Stimulated activated CD4-positive, alpha-beta T cell treated with anti-CD3 and anti-CD28 coated beads, Interleukin-1b, Interleukin-23, amount 100 ng/mL, for 1 hour (primary cell): ENCODE measurements at places on chromosomes 13 and 19.
A peak's percentile ranks its signal among the peaks of the same experiment; 100 is the strongest.

GRCh38 chr19:48396016-48396823 is 2.8 kb downstream of the GRIN2D start:
- DNase-seq, result no peak

DNA sequence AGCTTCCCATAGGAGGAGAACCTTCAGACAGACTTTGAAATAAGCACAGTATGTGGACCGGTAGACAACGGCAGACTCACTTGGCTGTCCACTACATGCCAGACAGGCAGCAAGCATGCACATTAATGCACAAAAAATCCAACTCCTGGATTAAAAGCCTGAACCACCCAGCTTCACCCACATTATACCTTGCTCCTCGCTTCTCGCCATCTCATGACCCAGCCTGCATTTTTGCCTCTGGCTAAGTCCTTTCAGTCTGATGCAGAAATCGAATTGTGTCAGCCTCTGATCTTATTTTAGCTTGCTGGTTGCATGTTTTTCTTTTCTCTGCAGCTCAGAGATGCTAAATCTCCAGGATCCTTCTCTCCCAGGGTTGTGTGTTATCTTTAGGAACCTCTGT is 358.7 kb downstream of the RFC3 start:
- DNase-seq, result no peak

DNA sequence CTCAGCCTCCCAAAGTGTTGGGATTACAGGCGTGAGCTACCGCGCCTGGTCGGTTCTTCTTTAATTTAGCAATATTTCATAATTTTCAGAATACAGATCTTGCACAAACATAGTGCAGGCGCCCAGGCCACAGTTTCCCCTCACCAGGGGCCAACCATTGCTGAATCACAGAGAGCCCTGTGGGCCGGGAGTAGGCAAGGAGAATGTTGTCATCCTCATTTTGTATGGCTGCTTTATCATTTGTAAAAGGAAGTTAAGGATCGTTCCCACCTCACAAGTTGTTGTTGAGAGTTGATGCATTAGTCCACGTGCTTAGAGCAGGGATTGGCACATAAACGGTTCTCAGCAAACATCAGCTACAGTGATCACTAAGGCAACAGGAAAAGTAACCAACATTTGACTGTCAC is 30.2 kb downstream of the MEIS3 start:
- DNase-seq, result no peak

GRCh38 chr19:45103508-45104319 is 10.7 kb downstream of the PPP1R37 start:
- DNase-seq, result no peak

DNA sequence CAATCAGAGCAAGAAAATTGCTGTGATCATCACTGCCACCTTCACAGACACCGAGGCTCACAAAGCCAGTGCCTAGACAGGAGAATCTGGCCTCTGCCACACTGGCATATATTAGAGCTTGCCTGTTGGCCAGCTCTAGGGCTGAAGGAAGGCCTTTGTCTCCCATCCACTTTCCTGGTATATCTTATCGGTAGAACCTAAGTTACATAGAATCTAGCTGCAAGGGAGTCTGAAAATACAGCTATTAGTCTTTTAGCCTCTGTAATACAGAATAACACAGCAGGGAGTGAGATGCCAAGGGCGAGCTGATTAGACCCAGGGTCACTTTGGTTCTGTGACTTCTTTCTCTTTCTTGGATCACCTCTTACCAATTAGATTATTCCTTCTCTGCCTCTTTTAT is 154.9 kb upstream of the KL start:
- no peak for DNase-seq

DNA sequence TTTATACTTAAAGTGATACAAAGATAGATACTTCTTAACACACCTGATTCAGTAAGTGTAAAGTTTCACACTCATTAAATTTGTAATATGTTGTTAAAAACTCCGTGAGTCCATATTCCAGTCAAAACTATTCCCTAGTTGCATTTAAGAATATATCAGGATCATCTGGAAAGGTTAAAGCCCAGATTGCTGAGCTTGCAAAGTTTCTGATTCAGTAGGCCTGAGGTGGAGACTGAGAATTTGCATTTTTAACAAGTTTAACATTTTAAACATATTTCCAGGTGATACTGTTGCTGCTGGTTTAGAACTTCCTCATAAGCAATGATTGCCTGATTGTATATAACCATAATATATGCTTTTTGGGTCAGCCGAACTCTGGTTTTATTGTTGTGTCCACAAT is 1998.6 kb upstream of the PCDH20 start:
- DNase-seq, result no peak

DNA sequence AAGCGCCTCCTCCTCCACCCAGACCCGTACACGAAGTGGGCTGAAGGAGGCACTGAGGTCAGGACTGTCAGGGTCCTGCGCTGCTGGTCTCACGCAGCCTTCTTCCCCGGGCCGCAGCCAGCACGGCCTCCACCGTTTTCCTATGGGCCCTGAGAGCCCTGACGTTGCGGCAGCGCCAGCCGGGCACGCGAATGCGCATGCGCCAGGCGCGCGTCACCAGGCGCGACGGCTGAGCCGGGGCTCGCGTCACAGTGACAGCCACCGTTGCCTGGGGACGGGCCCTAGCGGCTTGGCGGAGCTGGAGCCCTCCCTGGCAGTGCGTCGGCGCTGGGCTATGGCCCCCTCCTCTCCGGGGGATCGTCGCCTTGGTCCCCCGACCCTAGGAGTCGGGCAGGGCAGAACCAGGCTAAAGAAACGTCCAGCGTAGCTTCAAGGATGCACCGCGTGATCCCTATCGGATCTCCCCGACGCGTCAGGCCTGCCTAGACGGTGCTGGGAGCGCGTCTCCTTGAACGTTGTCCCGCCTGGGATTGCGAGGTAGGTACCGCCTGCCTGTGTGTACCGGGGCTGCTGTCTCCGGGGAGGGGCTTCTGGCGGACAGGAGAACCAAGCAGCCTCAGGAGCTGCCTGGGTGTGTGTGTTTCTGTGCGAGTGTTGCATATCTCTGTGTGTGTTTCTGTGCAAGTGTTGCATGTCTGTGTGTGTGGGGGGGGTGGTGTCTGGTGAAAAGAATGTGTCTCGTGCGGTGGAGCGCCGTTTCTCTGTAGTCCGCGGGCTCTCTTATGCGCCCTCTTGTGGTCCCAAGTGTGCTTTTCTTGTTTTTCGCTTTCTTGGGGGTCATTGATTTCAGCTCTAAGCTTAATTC is 43.2 kb downstream of the ZNF571 start:
- DNase-seq, result no peak

GRCh38 chr19:10258080-10258710 is 6.2 kb downstream of the MRPL4 start:
- no peak for DNase-seq

DNA sequence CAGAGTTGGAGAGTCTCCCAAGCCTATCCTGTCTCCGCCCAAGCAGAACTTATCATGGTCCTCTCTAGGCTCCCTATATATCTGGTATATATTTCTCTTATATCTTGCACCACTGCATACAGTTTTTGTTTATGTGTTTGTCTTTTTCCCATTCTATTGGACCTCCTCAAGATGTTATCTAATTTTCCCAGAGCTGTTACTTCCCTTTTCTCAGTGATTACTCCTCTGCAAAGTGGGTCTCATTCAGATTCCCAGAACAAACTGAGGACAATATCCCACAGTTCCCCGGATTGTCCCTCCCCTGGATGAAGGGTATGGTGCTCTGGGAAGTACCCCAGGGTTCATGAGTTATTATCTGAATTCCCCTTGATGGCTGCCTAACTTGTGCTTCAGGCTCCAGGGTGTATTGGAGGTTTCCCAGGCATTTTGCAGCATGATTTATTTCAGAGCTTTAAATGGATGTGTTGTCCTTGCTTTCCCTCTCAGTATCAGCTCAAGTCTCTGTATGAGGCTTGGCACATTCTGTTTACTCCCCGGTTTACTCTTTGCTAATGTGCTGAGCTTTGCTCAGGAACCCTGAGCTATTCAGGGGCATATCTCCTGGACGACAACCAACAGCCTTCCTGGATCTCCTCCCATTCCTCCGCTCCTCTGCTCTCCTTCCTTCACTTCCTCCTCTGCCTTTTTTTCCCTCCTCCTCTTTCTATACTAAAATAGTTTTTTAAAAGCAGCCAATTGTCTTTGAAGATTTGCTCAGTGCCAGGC is 329.3 kb downstream of the SPRY2 start:
- no peak for DNase-seq

DNA sequence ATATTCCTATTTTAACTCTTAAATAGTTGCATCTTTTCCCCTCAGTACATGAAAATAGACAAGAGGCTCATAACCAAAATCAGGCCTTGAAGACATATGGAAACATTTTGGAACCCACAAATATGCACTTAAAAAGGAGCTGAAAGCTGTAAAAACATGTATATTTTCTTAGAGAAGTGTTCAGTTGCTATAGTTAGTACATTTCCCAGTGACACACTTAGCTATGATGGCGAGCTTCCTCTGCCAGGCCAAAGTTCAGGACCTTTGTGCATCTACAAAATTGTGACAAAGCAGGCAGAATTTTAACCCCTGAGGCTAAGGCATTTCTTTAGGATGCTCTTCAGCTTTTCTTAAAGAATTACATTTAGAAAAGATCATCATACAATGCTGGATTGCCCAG is 54.5 kb downstream of the RCBTB2 start:
- no peak for DNase-seq

DNA sequence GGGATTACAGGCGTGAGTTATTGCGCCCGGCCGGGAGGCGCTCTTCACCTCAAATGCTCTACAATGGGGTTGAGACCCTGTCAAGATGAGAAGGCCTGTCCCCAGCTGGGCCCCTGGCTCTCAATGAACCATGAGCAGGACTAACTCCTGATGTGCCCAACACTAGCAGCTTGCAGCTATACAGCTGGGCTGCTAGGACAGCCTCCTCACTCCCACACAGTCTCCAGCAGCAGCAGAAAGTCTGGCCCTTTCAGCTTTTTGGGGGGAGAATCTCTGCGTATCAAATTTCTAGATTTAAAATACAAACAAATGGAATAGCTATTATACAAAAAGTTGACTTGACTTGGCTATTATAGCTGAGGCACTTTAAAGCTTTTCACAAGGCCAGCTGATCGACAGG is 30.2 kb downstream of the TMTC4 start:
- no peak for DNase-seq

DNA sequence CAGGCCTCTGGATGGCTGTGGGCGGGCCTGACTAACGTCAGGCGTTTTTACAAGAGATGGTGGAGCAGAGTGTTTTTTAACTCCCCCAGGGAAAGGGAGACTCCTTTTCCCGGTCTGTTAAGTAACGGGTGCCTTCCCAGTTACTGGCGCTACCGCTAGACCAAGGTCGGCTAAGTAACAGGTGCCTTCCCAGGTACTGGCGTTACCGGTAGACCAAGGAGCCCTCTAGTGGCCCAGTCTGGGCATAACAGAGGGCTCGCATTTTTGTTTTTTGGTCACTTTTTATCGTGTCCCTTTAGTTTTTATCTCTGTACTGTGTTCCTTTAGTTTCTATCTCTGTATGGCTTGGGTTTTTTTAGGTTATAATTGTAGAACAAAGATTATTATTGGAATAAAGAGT is 10.0 kb downstream of the ZNF383 start:
- DNase-seq, result no peak

GRCh38 chr19:3982701-3983541 is 2.3 kb downstream of the EEF2 start:
- no peak for DNase-seq

DNA sequence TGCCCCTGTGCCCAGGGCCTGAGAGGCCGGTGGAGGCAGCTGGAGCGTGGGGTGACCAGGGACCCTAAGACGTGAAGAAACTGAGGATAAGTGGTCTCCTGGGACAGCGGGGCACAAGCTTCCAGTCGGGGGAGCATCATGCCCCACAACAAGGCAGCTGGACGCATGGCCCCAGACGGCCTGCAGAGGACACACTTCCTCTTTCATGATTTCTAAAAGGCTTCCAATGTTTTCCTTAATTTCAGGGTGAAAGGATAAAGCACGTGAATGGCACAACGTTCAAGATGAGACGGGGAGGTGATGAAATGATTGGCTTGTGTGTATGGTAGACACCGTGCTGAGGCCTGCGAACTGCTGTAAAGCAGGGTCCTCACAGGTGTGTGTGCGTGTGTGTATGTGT is 20.2 kb upstream of the MYDGF start:
- DNase-seq, result no peak

DNA sequence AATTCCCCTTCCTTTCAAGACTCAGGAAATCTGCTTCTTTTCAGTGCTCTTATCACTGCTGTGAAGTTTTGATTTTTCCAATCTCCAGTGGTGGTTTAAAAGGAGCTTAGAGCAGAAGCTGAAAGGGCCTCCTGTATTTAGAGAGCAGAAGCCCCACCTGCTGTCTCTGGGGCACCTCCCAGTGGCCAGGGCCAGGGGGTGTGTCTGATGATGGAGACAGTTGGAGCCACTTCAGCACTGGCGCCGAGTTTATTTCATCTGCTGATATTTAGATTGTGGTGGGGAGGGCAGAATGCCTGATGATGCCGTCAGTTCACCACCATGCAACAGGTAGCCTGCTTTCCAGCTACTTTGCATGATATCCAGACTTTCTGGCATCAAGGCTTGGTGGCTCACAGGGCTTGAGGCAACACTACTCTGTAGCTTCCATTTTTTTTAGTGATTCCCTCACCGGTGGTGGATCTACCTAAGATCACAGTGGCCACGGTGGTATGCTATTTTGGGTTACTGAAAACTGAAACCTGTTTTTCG is 371.9 kb downstream of the KCNRG start:
- no peak for DNase-seq

- DNase-seq, result no peak
These were observed 32.2 kb downstream of the MRPL57 start for GRCh38 chr13:21208652-21209154.

- peak; percentile 58 for DNase-seq
These were observed 2.8 kb downstream of the ZFP36 start for GRCh38 chr19:39409208-39410016.

DNA sequence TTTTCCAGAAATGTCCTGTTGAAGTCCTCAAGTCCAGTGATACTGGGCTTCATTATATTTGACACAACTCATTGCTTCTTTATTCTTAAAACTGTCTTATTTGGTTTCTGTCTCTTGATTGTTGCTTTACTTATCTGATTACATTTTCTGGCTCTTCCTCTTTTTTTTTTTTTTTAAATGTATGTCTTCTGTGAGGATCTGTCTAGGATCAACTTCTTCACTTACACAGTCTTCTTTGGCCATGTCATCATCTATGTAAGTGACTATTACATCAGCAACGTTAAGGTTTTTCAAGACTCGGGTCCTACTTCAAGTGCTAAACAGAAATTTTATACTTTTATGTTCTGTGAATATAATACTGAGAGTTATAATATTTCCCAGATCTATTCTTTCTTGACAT is 162.1 kb downstream of the PDS5B start:
- DNase-seq, result no peak
